Activated naive CD4-positive, alpha-beta T cell treated with anti-CD3 and anti-CD28 coated beads for 36 hours (primary cell): ENCODE measurements at places on chromosomes 2 and 18. TPM values are rescaled to one million over a fixed set of nuclear protein-coding genes. Genes with fewer than 3 reads are reported as not detected.
A peak's percentile ranks its signal among the peaks of the same experiment; 100 is the strongest.

DNA sequence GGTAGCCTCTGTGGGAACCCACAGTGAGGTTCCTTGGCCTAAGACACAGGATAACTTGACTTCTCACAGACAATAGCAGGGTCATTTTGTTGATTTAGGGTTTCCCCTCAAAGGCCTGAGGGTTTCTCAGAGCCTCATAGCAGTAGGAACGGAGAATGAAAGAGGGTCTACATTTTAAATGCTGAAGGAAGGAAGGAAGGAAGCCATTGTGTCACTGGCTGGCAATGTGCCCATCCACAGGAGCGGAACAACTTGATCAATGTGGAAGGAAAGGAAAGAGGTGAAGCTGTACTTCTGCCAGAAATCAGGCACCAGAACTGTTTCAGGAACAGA is 5.1 kb downstream of the IL1B start:
- DNase-seq, result no peak

DNA sequence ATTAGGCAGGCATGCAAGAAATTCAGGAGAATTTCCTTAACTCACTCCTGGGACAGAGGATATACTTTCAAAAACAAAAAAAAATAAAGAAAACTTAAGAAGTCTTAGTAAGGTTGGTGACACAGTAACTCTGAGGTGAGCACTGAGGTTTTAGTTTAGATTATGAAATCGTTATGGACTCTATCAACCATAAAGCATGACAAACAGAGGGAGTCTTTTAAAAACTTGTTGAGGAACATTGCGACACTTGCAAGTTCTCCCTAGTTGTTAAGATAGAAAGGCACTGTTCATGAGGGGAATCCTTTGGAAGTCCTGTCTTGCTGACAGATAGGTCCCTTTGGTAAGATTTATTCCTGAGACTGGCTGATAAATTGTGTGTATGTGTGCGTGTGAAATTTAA is 194.3 kb upstream of the ERBB4 start:
- no peak for DNase-seq

- no peak for DNase-seq
Observed at GRCh38 chr18:54742120-54742519, 86.2 kb upstream of the RAB27B start.

DNA sequence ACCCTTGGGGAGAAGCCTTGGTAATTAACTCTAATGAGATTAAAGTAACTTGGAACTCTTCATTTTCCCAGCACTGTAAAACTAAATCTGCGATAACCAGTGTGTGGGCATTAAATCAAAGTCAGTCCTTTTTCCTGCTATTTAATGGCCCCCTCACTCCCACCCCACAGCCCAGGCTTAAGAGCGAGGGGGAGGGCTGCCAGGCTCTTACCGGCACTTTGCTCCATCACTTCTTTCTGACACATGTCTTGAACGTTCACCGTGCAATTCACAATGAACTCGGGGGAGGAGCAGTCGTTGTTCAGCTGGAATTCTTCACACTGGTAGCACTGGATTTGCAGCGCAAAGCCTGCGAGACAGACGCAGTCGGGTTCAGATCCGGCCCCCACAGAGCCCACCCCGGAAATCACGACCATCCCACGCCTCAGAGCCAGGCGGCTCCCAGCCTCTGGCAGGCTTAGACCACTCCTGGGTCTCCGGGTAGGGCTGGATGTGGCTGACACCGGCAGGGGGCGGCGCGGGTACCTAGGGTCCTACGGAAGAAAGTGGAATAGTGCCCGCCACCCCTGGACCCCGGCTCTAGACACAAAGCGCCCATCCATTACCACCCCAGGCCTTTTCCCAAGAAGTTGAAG is 1.7 kb downstream of the LYPD1 start:
- DNase-seq, result no peak

GRCh38 chr18:12333506-12334290 is 25.7 kb downstream of the TUBB6 start:
- DNase-seq, result no peak

- peak; percentile 65 for DNase-seq
Observed at GRCh38 chr2:24083567-24084385, 858 bp downstream of the TP53I3 start.

DNA sequence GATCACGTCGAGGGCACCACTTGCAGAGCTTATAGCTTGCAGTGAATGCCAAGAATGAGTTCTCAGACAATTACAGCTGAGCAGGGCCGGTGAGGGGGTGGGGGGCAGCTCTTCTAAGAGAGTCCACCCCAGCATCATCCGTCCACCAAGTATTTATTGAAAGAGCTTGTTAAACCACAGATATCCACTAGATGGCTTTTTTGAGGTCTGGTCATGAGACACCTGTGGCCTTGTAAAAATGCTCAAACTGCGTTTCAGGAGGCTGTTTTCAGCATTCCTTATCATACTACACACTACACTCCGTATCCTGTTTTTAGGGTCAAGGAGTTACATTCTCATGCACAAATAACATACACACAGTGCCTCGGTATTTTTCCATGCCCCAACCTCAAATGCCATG is 51.5 kb downstream of the DNAJC10 start:
- DNase-seq, result no peak

DNA sequence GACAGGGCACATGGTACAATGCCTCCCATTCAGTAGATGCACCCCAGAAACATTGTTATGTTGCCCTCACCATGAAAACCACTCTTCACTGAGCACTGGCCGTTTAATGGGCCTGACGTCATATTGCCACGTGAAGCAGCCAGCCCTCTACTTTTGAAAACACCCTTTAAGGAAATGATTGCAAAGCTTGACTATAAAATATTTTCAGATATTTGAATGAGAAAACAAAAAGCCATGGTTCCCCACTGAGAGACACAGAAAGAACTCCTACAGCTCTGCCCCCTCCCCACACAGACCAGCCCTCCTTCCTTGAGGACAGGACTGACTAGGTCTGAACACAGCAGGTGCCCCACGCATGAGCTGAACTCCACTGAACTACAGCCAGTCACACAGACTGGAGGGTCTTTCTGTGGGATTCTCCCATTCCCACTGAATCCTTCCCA is 349.1 kb downstream of the ANAPC1 start:
- DNase-seq, result no peak

DNA sequence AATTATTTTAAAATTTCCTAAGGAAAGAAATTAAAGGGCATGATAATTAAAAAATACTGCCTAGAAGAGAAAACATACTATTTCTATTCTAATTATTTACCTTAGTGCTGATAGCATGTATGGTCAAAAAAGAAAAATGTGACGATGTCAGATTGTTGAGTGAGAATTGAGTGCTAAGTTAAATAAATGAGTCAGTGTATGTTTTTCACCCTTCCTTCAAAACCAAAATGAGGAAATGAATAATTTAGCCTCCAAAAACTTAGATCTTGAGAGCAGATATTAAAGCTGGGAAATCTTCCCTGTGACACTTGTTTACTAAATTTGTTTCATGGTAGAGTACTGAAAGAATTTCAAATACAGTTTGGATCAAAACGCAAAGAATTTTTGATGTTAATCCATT is 58.6 kb upstream of the NYAP2 start:
- no peak for DNase-seq

GRCh38 chr2:74984947-74985637 is 26.6 kb downstream of the POLE4 start:
- DNase-seq, result no peak

GRCh38 chr2:132656266-132656975 is 13.6 kb downstream of the LYPD1 start:
- DNase-seq, result no peak

GRCh38 chr2:240511351-240512108 is 46.3 kb downstream of the ANKMY1 start:
- DNase-seq, result no peak

DNA sequence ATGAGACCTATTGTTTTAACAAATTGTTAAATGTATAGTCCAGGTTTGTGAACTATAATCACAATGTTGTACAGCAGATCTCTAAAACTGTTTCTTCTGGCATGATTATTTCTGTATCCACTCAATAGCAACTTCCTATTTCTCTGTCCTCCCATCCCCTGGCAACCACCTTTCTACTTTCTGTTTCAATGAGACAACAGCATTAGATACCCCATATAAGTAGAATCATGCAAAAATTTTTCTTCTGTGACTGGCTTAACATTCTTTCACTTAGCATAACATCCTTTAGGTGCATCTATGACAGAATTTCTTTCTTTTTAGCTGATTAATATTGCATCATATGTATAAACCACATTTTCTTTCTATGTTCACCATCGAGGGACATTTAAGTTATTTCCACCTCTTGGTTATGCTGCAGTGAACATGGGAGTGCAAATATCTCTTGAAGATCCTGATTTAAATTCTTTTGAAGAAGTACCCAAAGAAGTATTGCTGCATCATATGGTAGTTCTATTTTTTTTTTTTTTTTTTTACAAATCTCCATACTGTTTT is 713.5 kb downstream of the LRP1B start:
- DNase-seq, result no peak

DNA sequence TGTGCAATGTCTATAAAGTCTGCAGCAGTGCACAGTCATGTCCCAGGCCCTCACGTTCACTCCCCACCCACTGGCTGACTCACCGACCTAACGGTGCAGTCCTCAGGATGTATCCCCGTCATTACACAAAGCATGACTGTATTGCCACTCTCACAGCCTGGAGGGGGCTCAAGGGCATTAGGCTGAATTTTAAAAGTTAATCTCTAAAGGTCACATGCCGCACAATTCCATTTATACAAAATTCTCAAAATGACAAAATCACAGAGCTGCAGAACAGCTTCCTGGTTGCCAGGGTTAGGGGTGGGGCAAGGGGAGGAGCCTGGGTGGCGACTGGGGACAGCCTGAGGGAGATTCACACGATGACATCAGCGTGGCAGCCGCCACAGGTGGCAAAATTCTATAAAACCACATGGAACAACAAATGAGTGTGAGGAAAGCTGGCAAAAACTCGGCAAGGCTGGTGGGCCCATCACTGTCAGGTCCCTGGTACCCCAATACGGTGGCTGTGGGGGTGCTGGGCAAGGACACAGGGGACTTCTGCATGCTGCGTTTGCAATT is 97.6 kb downstream of the NDUFA10 start:
- peak; percentile 83 for DNase-seq

DNA sequence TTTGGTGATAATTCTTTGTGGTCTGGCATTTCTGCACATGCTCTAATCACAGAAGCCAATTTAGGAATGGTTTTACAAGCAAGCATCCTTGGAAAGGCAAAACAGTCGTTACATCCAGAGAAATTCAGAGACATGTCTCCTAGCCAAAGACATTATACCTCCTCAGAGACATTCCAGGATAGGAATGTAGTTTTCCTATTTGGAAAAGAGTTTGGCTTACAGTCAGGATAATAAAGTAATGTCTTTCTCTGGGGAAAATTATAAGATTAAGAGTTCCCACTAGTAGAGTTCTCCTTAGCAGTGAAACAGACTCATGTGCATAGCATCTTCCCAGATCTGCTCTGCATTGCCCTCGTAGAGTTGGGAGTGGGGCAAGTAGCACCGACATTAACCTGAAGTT is 753.6 kb upstream of the TMEFF2 start:
- DNase-seq, result no peak

GRCh38 chr2:74142340-74142739 is 5.4 kb downstream of the BOLA3 start:
- DNase-seq, result no peak

- DNase-seq, result no peak
Observed at GRCh38 chr2:178865146-178865936, 58.1 kb upstream of the TTN start.

DNA sequence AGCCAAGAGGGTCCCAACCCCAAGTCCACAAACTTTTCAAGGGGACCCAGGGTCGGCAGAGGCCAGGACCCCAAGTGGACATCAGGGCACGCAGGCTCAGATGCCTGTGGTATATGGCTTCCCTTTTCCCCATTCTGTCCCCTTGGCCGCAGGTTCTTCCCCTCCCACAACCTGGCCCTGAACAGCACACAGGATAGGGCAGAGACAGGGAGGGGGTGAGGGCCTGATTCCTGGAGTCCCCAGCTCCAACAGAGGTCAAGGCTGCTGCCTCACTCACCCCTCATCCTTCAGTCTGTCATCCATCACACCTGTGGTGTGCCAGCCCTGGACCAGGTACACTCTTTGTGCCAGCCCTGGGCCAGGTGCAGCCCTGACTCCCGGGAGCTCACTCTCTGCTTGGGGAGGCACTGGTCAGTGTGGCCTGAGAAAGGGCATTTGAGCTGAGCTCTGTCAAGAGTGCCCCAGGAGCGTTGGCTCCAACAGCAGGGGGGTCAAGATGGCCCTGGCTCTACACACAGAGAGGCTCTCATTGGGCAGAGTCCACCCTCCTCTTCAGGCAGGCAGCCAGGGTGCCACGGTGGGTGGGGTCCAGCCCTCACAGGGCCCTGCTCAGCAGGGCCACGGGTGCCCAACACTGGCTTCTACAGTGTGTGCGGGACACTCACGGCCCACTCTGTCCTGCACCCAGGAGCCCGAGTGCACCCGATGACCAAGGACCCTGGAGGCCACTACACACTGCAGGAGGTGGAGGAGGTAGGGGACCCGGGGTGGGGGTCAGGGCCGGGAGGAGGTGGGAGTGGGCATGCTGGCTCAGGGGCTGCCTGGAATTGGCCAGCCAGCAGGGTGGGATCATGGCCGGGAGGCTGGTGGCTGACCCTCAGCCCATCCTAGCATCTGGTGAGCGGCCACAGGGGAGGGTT is 1.6 kb downstream of the AGXT start:
- DNase-seq, result no peak

GRCh38 chr2:119702203-119702917 is 23.4 kb downstream of the TMEM177 start:
- DNase-seq, result no peak

GRCh38 chr2:120969613-120970355 is 234.1 kb downstream of the GLI2 start:
- DNase-seq, result no peak

GRCh38 chr2:88221365-88221942 is 51.3 kb downstream of the THNSL2 start:
- no peak for DNase-seq

GRCh38 chr18:47717257-47717656 is 213.2 kb downstream of the SMAD2 start:
- DNase-seq, result no peak

DNA sequence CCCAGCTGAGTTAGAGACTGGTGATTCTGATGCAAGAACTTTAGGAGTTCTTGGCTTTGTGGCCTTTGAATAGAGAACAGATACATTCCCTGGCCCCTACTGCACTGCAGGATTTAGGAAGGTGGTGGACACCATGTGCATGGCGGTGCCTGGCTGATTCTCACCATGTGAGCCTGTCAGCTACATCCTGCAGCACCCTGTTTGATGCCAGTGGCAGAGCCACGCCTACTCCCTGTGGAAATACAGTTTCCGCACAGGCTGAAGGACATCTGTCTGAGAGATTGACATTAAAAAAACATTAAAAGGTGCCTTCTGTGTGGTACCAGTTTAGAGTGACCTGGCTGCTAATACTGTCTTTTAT is 50.0 kb downstream of the KCNE4 start:
- no peak for DNase-seq

The NR4A2 gene
- 32.9 TPM for total RNA-seq

The TNFRSF11A gene
- 3.1 TPM for total RNA-seq

The MRPL19 gene
- total RNA-seq, result 71.7 TPM

The VIT gene
- not detected for total RNA-seq

The ATRAID gene
- total RNA-seq, result 80.8 TPM

The SH2D6 gene
- total RNA-seq, result 0.40 TPM

The SEPTIN10 gene
- total RNA-seq, result 2.3 TPM

The FARSB gene
- 46.4 TPM for total RNA-seq

The NDUFS1 gene
- 83.3 TPM for total RNA-seq

The WDSUB1 gene
- total RNA-seq, result 5.6 TPM

The TXNDC2 gene
- total RNA-seq, result not detected
